Activated T-cell treated with anti-CD3 and anti-CD28 coated beads, Interleukin-2, amount 50 U/mL, for 4 hours (primary cell): ENCODE measurements at places on chromosomes 4 and X.

GRCh38 chr4:54066718-54067129 lies 2.3 kb upstream of the CHIC2 start:
- DNase-seq: no peak

GRCh38 chr4:47642985-47643760 lies 158.1 kb downstream of the ATP10D start:
- DNase-seq: no peak

- DNase-seq: no peak
Observed at GRCh38 chrX:119071381-119071780, 1.4 kb upstream of the CT47C1 start.

DNA sequence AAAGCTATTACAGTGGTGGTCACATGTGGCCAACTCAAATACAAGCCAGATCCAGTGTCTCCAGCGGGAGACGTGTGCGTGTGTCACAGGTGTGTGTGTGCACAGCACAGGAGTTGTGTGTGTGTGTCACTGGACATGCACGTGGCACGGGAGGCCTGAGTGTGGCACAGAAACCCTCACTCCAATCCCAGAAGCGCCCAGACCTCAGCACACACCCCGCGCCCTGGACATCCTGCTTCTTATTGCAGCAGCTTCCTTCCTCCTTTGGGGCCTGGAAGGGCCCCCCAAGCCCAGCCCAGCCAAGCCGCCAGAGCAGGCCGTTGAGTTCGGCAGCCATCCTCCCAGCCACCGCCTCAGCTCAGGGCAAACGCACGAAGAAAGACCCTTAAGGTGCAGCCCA lies 37.9 kb downstream of the ACOX3 start:
- no peak for DNase-seq

DNA sequence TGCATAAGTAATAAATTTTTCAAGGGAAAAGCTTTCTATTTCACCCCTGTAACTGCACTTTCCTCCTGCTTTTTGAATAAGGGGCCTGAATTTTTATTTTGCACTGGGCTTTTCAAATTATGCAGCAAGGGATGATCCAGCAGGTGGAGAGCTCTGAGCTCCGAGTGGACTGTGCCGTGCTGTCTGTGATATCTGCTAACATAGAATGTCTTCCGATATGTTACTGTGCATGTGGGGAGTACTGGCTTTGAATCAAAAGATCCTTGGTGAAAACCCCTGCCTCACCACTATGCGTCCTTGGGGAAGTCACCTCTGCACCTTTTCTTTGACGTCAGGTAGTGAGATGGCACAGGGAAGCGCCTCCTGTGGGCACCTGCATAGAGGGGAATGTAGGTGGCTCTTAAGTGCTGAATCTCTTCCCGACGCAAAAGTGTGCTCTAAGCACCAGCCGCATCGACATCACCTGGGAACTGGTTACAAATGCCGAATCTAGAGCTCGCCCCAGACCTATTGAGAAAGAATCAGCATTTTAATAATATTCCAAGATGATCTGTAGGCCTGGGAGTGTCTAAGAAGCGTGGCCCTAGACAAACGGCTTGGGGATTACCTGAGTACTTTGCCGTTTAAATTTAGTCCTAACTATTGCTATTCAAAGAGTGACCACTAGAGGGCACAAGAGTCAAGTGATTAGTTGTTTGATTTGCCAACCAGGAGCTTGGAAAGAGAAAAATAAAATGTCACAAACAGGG lies 19.2 kb upstream of the WFS1 start:
- DNase-seq: no peak

- no peak for DNase-seq
Observed at GRCh38 chr4:108529102-108529501, 91.3 kb upstream of the RPL34 start.

GRCh38 chrX:153706799-153707198 lies 17.4 kb downstream of the BCAP31 start:
- DNase-seq: no peak

DNA sequence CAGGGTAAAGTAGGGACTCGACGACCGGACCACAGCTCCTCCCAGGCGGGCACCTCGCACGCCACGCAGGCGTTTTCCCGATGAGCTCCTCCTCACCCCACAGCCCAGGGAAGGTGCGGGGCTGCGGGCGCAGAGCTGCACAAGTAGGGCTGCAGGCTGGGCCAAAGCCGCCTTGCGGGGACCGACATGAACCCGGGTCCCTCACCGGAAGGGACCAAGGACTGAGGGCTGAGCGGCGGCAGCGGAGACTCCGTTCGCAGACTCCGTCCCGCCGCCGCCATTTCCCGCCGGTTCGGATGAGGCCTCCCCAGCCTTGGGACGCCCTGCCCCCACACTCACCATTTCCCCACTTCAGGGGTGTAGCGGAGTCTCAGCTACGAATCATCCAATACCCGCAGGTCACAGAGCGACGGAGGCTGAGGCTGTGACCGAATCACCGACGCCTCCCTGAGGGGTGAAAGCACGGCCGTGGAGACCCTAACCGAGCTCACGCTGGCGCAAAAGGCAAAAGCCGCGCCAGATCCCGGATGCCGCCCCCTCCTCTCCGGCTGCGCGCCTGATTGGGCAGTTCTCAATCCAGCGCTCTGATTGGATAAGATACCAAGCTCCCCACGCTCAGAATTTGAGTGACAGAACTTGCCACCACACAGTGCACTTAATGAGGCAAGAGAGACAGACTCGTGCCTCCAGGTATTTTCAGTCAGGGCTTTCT lies at the start of gene ZNF732:
TSS of gene ZNF732 (minus strand) at position 506 of the 712 bp plus-strand sequence. CDS start at position 342, 164 bp downstream.
- DNase-seq: no peak

DNA sequence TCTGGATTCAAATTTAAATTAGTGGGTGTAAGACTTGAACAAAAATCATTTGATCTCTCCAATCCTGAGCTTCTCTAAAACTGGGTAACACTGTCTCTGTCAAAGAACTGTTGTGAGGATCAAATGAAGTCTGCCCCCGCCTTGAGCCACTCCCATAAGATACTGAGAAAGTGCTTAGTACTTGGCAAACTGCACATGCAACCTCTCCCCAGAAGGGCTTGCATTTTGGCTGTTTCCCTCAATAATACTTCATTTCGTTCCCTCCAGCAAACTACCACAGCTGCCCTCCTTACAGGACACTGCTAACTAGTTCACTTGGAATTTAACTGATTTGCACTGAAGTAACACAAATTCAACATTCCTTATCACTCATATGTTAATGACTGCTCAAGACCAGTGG lies 79.8 kb downstream of the APBB2 start:
- no peak for DNase-seq

DNA sequence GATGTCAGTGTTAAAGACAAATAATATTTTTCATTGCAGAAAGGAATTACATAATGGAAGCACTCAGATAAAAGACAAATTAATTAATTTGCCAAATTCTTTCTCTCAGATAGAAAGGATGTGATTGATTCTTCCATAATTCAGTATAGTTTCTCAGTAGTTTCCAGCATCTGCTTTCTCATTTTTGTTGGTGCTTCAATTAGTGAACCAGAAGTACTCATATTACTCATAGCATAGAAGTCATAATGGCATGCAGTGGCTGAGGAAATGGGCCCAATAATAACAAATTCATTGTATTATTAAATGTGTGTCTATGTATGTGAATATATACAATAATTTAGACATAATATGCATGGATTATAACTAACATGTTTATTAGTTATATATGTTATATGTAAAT lies 393.3 kb upstream of the TRAM1L1 start:
- no peak for DNase-seq

DNA sequence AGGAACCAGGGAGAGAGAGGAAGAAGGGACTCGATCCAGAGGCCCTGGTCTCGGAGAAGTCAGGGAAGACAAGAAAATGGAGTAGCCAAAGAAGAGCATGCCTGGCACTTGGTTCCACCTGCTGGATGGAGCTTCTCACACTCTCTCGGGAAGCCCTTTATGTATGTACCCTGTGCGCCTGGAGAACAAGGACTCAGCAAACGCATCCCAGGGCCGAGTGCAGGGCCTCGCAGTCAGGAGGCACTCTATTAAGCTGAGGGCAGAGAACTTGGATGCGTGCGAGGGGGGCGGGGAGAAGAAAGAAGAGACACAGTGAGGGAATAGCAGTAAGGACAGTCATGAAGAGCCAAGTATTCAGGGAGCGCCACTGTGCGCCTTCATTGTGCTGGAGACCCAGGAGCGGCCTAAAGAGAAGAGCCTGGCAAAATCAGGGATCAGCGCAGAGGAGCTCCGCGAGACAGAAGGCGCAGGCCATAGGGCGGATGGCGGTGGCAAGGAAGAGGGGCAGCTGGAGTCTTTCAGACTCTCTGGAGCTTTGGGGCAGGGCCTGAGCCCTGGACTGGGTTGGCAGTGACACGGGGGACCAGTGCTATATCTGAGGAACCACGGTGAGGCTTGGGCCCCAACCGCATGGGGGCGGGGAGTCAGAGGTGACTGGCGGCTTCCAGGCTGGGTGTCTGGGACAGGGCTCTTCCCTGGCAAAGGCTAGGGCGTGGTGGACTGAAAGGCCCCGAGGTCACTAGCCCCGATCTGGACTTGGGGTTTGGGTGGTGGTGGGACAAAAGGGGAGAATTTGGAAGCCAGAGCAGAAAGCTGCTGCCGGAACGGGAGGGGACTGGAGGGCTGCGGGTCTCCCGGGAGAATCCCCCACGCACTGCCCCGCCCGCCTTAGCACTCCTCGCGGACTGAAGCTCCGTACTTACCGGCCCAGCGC lies 1.9 kb upstream of the SEPTIN6 start:
- DNase-seq: no peak

- no peak for DNase-seq
Observed at GRCh38 chrX:112527903-112528302, 151.8 kb downstream of the LHFPL1 start.
